GM03348 (cell line): ENCODE measurements at places on chromosomes 13 and 19.

DNA sequence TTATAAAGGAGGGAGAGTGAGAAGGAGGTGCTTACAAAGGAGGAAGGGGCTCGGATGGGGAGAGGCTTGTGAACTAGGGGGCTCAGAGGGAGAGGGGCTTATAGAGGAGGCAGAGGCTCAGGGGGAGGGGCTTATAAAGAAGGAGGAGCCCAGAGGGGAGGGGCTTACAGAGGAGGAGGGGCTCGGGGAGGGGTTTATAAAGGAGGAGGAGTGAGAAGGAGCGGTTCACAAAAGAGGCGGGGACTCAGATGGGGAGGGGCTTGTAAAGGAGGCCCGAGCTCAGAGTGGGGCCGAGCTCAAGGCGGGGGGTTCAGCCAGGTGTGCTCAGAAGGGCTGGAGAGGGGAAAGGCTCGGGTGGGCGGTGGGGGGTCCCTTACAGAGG lies 500 bp downstream of the SMIM24 start:
- DNase-seq, result no peak

- no peak for DNase-seq
Measured at GRCh38 chr19:12726988-12727316, 3.2 kb upstream of the TNPO2 start.

DNA sequence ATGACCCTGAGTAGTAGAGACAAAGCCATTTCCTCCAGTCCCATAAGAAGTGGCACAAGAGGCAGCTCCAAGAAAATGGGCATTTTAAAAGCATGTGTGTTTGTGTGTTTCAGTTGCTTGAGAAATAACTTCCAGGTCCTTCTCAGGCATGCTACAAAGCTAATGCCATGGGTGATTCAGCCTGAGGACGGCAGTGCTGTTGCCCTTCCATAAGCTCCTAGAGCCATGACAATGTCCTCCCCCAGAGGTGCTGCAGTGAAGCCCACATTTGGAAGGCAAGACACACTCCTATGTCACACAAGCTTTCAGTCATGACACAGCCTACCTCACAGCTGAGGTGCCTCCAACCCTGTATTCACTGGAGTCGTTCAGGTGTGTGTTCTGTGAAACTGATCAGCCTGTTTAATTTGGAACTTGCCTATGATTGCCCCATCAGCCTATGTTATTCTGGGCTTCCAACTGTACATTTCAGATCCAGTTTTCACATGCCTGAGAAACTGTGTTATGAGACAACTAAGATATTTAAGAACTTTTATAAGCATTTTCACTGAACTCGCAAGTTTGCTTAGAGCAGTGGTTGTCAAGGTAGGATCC lies 213.6 kb downstream of the FOXO1 start:
- DNase-seq, result no peak

- no peak for DNase-seq
Measured at GRCh38 chr13:74336546-74336945, 202.3 kb upstream of the KLF12 start.

- no peak for DNase-seq
Measured at GRCh38 chr19:33236696-33237390, 11.2 kb upstream of the SLC7A10 start.

DNA sequence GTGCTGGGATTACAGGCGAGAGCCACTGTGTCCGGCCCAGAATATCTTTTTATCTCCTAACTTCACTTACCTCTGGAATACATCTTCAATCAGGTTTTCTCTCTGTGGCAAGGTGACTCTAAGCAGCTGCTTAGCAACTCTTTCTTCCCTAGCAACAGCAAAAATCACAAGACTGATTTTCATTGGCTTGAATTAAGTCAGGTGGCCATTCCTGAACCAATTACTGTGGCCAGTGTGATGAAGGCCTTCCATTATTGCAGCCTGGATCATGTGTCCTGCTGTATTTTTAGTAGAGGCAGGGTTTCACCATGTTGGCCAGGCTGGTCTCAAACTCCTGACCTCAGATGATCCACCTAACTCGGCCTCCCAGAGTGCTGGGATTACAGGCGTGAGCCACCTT lies 9.0 kb upstream of the LTBP4 start:
- DNase-seq, result no peak

DNA sequence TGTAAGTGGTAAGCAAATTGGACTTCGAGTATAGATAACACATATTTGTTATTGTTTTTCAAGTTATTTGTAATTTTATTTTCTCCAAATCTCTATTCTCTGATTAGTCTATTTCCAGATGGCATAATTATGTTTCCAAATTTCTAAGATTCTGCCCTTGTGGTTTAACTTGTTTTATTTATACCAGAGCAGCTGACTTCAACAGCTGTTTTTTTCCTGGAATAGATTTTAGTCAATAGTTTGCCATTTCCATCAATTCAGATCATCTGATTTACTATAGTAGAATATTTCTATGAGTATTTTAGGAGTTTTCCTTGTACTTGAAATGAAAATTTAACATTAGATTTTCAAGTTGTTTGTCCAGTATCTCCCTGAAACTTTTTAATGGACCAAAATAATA lies 848.7 kb upstream of the MIR17HG start:
- DNase-seq, result no peak

DNA sequence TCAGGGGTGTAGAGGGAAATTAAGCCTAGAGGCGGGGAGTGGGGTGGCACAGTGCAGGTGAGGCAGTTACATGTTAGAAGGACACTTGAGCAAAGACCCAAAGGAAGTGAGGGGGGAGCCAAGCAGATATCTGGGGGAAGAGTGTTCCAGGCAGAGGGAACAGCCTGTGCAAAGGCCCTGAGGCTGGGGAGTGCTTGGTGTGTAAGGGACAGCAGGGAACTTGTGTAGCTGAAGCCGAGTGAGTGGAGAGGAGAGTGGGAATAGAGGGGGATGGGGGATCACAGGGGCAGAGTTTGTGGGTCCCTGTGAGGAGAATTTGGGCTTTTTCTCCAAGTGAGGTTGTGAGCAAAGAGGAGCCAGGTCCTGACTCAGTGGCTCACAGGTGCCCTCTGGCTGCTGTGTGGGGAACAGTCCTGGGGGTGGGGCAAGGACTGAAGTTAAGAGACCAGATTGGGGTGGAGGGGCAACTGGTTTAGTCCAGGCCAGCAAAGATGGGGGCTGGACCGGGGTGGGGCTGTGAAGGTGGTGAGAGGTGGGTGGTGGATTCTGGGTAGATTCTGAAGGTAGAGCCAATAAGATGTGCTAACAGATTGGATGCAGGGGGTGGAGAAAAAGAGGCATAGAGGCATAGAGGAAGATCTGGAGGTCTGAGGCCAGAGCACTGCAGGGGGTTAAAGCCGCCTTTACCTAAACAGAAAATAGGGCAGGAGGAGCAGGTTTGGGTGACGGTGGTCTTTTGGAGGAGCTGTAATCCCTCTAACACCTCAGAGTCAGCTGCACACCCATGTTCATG lies 75.3 kb downstream of the CACNA1A start:
- DNase-seq, result peak; percentile 74

DNA sequence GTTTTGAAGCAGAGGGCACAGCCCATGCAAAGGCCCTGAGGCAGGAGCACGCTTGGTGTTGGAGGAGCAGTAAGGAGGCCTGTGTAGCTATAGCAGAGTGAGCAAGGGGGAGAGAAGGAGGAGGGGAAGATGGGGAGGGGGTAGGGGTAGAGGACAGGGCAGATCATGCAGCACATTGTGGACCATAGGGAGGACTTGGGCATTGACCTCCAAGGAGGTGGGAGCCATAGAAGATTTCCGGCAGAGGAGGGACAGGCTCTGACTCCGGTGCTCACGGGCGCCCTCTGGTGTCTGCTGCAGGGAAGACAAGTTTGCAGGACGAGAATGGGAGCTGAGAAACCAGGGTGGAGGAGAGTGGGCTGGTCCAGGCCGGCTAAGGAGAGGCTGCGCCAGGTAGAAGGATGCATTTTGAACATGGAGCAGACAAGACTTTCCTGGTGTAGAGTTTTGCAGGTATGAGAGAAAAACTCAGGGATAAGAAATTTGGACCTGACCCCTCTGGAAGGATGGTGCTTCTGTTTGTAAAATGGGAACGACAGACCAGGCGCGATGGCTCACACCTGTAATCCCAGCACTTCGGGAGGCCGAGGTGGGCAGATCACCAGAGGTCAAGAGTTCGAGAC lies 13.7 kb upstream of the CREB3L3 start:
- peak; percentile 84 for DNase-seq

- DNase-seq, result peak; percentile 74
Measured at GRCh38 chr19:40217934-40218890, at the start of gene TTC9B. Gene TTC9B, minus strand, starts transcription at chr19:40218384. Its CDS starts 3 bp downstream, at chr19:40218381.

DNA sequence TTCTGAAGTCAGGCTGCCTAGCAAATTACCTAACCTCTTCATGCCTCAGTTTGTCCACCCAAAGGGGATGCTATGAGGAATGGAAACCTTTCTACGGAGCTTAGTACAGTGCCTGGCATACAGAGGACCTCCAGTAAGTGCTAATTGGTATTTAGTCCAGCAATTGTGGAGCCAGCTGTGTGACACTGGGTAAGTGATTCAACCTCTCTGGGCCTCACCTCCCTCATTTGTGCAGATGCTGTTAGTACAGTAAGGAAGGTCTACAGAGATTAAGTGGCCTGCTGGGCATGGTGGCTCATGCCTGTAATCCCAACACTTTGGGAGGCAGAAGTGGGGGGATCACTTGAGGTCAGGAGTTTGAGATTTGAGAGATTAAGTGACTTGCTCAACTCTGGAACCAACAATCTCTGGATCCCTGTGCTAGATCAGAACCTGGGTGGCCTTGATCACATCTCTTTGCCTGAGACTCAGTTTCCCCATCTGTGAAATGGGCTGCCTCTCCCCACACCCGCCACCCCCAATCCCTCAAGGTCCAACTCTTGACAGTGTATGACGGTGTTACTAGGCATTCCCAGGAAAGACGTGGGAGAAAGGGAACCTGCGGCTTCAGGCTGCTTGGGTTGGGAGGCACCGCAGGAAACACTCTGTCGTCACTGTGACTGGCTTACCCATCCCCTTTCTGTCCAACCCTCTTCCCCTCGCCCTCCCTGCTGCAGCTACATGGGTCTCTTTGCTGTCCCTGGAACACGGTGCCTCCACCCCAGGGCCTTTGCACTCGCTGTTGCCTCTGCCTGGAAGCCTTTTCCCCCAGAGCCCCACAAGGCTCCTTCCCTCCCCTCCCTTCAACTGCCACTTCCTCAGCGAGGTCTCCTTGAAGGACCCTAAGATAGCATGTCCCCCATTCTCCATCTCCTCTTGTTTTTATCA lies 18.3 kb downstream of the PRKD2 start:
- DNase-seq, result no peak

DNA sequence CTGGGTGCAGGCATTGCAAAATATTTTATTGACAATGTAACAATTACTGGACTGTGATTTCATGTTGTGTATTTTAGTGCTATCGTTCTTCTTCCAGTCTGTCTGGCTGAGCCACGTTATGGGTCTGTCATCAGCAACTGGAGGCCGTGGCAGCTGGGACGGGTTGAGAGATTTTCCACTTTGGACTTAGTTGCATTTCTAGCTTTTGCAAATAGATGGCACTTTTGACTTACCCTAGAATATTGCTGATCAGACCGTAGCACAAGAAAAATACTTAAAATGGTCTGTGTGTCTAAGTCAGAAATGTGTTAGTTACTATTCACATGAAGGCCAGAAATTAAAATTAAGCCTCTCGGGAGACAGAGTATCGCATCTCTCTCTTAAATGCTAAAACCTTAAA lies 211.1 kb downstream of the TEX29 start:
- no peak for DNase-seq

DNA sequence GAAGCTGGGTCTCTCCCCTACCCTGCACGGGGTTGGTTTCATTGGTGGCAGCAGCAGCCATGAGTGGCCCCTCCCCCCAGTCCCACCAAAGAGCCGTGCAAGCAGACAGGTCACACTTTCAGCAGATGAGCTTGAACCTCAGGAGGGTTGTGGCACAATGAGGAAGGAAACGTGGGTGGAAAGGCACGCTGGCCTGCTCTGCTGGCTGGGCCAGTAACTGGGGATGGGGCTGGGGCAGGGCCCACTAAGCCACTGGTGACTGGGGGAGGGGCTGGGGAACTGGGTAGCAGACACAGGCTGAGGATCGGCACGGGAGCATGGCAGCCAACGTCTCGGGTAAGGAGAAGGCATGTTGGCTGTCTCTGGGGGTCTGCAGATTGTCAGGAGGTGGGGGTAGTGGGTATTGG lies at the start of gene P2RY11:
TSS of gene P2RY11 (plus strand) at position 289 of the 407 bp plus-strand sequence. CDS start at position 318, 29 bp downstream.
- no peak for DNase-seq

- DNase-seq, result no peak
Measured at GRCh38 chr19:48654299-48655059, 8.5 kb upstream of the CA11 start.

DNA sequence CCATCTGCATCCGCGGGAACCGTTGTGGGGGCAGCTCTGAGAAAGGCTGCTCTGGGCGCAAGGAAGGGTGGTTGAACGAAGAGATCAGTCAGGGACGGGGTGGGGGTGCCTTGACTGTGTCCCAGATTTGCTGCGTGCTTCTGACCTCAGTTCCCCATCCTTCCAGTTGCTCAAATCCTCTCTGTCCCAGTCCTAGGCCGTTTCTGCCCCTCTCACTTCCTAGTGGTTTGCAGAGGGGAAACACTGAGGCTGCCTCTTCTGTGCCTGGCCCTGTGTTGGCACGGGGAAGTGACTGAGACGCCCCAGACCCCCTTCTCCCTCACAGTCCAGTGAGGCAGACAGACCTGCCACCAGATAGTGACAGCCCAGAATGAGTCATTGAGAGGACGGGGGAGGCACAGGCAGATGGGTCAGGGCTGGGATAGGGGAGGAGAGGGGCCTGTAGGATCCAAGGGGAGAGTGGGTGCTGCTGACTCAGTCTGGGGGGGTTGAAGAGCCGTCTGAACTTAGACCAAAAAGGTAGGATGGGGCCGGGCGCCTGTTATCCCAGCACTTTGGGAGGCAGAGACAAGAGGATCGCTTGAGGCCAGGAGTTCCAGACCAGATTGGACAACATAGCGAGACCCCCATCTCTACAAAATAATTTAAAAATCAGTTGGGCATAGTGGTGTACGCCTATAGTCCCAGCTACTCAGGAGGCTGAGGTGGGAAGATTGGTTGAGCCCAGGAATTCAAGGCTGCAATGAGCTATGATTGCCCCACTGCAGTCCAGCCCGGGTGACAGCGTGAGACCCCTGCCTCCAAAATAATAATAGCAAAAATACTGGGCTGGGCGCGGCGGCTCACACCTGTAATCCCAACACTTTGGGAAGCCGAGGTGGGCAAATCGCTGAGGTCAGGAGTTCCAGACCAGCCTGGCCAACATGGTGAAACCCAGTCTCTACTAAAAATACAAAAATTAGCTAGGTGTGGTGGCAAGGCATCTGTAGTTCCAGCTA lies 26.5 kb downstream of the NUMBL start:
- peak; percentile 48 for DNase-seq

DNA sequence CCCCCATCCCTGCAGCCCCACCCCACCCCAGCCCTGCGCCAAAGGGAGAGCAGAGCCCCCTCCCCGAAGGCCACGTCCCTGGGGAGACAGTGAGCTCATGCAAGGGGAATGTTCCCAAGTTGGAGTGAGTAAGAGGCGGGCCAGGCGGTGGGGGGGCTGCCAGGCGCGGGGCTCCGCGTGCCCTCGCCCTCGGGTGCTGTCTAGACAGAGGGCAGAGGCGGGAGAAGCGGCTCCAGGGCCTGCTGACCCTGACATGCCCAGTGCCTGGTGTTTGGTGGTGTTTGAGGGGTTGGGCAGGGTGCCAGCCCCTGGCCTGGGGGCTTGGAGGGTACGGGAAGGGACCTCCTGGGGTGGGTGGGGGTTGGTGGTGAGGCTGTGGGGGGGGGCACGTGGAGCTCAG lies 1.0 kb downstream of the FSTL3 start:
- peak; percentile 92 for DNase-seq
